Foreskin fibroblast (primary cell): ENCODE measurements at places on chromosomes 2 and 18.
A peak's percentile ranks its signal among the peaks of the same experiment; 100 is the strongest.

DNA sequence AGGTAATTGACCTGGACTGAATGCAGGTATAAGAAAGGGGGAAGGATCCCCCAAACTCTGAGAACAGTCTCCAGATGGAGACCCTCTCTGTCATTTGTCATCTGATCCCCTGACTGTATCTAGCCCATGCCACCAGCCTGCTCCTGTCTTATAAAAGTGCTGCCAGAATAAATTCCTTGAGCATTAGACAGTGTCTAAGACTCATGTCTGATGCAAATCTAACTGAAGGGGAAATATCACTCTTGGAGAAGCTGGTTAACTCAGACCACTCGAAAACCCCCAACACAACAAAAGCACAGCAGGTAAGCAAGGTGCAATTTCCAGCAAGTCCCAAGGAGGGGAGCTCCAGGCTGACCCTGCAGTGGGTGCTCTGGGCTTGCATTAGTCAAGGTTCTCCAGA, 40.9 kb upstream of the KDM3A start:
- no peak for DNase-seq

- DNase-seq: no peak
Measured at GRCh38 chr2:10523406-10524189, 75.5 kb upstream of the ODC1 start.

DNA sequence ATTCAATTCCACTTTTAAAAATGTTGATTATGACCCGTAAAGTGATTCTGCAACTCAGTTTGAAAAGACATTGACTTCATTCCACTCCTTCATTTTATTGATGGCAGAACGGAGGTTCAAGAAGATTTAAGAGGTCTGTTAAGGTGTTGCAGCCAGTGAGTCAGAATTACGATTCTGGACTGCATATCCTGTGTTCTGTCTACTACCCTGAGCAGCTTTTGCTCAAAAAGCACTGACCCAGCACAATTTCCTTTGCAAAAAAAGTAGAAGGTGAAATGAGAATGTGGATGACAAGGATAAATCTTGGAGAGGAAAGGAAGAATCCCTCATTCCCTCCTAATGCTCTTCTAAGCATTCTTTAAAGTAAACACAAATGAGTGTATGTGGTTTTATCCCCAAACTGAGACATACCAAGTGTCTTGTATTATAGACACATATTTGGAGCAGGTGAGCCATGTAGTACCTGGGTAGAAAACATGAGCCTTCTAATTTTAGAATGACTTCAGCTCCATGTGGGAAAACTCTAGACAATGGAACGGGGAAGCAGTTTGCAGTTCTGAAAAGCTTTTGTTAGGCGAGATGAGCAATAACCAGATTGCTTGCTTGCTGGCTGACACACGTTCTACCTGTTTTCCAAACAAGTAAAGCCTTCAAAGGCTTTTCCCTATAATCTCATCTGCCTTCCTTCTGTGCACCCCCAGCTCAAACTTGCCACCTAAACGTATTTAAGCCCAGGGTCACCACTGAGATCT, 44.7 kb downstream of the TGFA start:
- DNase-seq: no peak

- DNase-seq: no peak
Measured at GRCh38 chr2:220051716-220052115, 424.3 kb downstream of the SLC4A3 start.

GRCh38 chr2:100945930-100946607, 56.0 kb upstream of the RPL31 start:
- DNase-seq: no peak

- no peak for DNase-seq
Measured at GRCh38 chr2:19686439-19686838, 215.3 kb downstream of the TTC32 start.

- DNase-seq: no peak
Measured at GRCh38 chr2:224293976-224294375, 107.9 kb downstream of the FAM124B start.

GRCh38 chr2:241248897-241249296, 60.4 kb downstream of the ANO7 start:
- DNase-seq: no peak

- no peak for DNase-seq
Measured at GRCh38 chr18:2573408-2573807, 2.1 kb downstream of the NDC80 start.

DNA sequence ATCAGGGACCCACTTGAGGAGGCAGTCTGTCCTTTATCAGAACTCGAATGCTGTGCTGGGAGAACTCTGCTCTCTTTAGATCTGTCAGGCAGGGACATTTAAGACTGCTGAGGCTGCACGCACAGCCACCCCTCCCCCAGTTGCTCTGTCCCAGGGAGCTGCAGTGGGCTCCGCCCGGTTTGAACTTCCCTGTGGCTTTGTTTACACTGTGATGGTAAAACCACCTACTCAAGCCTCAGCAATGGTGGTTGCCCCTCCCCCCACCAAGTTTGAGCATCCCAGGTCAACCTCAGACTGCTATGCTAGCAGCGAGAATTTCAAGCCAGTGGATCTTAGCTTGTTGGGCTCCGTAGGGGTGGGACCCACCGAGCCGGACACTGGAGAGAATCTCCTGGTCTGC, 11.8 kb upstream of the LHCGR start:
- DNase-seq: no peak

DNA sequence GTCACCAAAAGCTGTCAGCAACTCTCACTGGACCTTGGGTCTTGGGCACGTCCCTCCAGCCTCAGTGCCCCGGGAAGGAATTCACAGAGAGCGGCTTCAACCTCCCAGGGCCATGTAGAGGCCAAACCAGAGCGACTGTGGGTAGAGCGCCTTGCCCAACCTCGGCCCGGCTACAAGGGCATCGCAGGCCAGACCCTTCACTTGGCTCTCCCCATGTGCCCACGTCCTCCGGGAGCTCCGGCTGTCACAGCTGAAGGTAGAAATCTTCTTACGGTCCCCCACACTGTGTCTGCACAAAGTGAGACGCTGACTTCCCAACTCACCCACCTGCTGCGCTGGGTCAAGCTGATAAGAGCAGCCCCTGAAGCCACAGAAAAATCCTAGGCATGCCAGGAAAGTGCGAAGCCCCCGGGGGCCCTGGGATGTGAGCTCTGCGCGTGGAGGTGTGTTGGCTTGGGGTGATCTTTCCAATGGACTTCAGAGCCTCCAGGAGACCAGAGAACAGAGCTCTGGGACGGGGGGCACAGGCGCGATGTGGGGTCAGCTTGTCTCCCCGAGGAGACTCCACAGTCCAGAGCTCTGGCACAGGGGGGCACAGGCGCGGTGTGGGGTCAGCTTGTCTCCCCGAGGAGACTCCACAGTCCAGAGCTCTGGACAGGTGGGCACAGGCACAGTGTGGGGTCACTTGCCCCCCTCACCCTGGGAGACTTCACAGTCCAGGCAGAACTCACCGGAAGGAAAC, 105.5 kb downstream of the RTP5 start:
- no peak for DNase-seq

- no peak for DNase-seq
Measured at GRCh38 chr18:32910694-32911296, 138.0 kb upstream of the KLHL14 start.

GRCh38 chr2:36203366-36203765, 152.2 kb upstream of the CRIM1 start:
- DNase-seq: no peak

DNA sequence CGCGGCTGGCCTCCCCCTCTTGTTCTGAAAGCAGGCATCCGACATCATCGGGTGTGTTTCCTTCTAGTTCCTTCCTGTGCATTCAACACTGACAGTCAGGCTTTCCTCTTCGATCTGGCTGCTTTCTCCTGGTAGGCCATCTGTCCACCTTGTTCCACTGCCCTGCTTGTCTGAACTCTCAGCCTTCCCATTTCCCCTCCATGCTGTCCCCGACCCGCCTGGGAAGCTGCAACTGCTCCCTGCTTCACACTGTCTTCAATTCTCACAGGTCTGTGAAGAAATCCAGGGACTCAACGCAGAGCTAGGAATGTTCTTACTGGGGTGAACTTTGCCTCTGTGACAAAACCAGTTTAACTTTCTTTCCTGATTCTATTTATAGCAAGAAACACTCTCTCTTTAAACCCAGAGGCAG, 43.0 kb downstream of the KIF3C start:
- DNase-seq: no peak

DNA sequence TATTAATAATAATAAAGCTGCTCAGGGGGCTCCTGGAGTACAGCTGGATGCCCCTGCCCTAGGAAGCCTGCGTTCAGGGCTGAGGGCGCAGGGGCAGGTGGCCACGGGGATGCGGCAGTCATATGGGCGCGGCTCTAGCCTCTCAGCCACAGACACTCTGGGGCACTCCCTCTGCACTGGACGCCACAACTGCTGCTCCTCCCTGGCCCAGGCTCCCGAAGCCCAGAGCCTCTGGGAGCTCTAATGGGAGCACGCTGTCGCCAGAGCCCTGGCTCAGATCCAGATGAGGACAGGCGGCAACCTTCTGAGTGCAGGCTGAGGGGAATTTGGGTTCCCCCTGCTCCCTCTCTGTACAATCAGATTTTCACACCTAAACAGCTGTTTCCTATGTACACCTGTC, 93.6 kb downstream of the MTCL1 start:
- DNase-seq: no peak

DNA sequence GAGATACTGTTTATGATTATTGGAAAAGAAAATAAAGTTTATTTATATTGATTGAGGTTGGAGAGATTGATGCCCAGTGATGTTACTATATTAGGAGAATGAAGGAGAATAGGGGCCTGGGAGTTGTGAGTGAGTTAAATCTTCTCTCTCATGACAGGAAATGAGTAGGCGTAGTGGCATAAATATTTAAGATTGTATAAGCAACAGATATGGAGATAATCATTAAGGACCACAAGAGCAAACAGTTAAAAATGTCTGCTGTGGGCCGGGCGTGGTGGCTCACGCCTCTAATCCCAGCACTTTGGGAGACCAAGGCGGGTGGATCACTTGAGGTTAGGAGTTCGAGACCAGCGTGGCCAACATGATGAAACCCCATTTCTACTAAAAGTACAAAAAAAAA, 62.7 kb downstream of the PTRHD1 start:
- no peak for DNase-seq

DNA sequence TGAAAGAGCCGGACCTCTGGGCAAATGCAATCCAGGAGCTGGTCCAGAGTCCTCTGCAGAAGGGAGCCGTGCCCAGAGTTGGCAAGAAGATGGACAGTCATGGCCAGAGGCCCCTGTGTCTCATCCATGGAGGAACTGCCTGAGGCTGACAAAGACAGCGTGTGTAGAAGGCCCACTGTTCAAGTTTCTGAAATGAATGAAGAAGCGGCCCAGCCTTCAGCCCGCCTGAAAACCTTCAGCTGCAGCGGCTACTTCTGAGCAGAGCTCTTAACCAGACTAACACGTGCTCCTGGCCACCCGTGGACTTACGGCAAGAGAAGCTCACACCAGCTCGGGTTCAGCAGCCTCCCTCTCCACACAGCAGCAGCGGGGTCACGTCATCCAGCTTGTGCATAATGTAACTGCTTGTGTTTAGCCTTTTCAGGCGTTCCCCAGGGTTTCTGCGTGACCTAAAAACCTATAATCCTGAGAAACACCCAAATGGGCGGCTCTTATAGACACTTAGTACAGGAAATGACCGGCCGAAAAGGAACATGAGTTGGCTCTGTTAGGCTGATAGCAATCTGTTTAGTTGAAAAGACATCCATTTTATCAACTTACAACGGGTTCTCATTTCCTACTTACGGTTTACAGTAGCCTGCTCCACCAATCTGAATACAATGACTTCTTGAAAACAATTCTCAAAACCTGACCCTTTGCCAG, at the start of gene FAM124B:
TSS of gene FAM124B (minus strand) at position 467 of the 702 bp plus-strand sequence. CDS start at position 128, 339 bp downstream.
- peak; percentile 45 for DNase-seq

GRCh38 chr2:7825591-7826312, 856.1 kb upstream of the ID2 start:
- DNase-seq: no peak

DNA sequence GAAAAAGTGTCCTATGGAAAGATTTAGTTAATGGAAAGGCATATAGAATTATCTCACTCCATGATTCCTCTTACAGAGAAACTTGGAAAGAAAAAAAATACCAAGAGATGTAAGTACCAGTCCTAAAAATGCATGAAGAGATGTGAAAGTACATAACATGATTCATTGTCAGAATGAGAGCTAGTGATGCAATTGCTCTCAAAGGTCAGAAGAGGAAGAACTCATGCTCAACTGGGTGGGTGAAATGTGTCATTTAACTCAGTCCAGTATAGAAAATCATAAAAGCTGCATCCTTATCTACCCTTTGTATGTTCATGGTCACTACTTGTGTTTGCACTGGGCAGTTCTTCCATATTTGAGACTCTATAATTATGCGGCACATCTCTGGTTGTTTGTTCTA, 300.0 kb upstream of the PIK3C3 start:
- DNase-seq: peak; percentile 5

DNA sequence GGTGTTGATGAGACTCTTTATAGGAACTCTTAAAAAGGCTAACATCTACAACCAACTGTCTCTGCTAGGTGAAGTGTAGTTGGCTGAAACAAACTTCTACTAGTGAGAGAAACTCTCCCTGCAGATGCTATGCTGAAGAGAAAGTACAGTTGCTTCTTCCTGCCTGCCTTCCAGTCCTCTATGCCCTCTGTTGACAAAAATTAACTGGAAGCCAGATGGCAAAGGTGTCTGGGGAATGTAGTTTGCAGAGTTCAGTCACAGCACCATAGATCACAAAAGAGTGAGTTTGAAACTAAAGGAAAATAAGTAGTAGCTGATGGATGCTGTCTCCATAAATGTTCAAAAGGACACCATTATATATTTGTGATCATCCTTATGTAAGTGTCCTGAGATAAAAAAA, 958.8 kb upstream of the NRXN1 start:
- DNase-seq: no peak

- no peak for DNase-seq
Measured at GRCh38 chr2:159026170-159026569, 57.7 kb downstream of the TANC1 start.

- no peak for DNase-seq
Measured at GRCh38 chr2:12774395-12774727, 57.6 kb downstream of the TRIB2 start.

DNA sequence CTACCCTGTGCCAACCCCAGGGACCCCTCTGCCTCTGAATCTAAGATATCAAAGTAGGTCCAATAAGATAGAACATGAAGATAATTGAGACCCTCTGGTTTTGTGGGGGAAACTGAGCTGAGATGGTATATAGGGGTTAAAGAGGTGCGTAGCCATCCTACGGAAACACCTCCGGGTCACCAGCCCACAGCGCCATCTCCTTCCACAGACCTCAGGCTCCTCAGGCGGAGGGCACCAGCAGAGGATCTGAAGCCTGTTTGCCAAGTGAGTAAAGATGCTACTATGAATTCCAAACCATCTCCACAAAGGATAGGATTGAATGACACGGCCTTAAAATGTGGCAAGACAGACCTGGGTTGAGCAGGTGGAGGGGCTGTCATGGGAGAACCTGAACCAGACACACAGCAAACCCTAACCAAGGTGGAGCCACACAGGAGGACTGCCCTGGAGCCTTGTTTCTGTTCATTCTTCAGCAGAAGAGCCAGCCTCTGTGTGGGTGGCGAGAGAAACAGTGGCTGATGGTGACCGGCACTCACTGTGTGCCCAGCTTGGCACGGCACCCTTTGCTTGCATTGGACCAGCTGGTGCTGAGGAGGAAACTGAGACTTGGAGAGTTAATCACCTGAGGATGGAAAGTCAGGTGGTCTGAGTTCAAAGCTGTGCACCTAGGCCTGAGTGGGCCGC, 10.2 kb downstream of the GBX2 start:
- DNase-seq: no peak
